ENCODE measurements at places on chromosomes 1 and 21. TPM values are rescaled to one million over a fixed set of nuclear protein-coding genes. Genes with fewer than 3 reads are reported as not detected.

The ELF3 gene
- polyA plus RNA-seq = 0.11 TPM

DNA sequence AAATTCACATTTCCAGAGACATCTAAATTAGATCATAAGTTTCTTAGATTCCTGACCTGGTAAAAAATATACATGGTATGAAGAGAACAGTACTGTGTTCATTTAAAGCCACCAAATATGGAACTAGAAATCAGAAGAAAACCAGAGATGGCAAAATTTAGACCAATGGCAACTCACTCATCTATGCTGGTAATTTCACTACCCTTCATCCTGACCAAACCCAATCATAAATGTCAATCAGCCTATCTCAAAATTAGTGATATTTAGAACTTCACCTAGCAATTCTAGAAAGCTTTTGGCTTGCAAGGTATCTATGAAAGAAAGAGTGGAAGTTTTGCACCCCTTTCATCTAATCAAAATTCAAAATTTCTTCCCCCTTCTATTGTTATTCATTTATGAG is 107.7 kb downstream of the NIBAN1 start:
- peak overlapping the region; percentile 86 for H3K27ac ChIP-seq
- peaks cover 7% of the 10 kb centered on the region for H3K4me1 ChIP-seq
- H3K27me3 ChIP-seq = no peaks in the 10 kb centered on the region

GRCh38 chr1:216222288-216222687 is 201.0 kb downstream of the USH2A start:
- no peak for DNase-seq
- peaks cover 16% of the 10 kb centered on the region for H3K4me1 ChIP-seq
- H3K4me3 ChIP-seq = no peak overlapping the region
- no peaks in the 10 kb centered on the region for H3K27me3 ChIP-seq

DNA sequence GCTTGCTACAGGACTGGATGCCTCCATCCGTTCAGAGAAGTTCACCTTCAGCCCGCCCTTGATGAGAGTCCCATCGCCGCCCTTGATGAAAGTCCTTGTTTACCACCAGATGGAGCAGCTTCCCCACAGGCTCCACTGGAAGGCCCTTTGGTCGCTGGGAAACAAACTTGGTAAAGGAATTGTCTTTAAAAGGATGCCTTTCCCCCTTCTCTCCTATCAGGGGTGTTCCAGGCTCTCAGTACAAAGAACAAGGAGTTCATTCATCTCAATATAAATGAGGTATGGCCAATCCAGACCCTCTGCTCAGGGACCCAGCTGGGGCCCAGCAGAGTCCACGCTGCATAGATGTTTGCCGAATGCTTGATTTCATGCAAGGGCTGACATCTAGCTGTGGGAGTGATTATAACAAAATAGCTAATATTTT is 50.8 kb downstream of the CAPN9 start:
- H3K27me3 ChIP-seq = no peaks in the 10 kb centered on the region
- no peak overlapping the region for H3K4me3 ChIP-seq
- no peak overlapping the region for H3K27ac ChIP-seq
- peak; percentile 55 for DNase-seq

GRCh38 chr1:173023343-173023742 is 27.4 kb downstream of the TNFSF18 start:
- no peak overlapping the region for H3K27ac ChIP-seq
- no peak overlapping the region for H3K4me3 ChIP-seq
- no peak for DNase-seq
- no peaks in the 10 kb centered on the region for H3K4me1 ChIP-seq
- no peaks in the 10 kb centered on the region for H3K36me3 ChIP-seq
- no peaks in the 10 kb centered on the region for H3K27me3 ChIP-seq

All from SK-N-SH (cell line).